Posterior cingulate gyrus (tissue), 11 donors: ENCODE measurements at places on chromosomes 1 and 21.

- DNase-seq = no peak
Observed at GRCh38 chr1:231028682-231029081, 11.4 kb downstream of the FAM89A start.

GRCh38 chr1:78075621-78076020 is 29.9 kb downstream of the GIPC2 start:
- no peak for DNase-seq

GRCh38 chr1:107378866-107379265 is 238.0 kb downstream of the NTNG1 start:
- DNase-seq = no peak

DNA sequence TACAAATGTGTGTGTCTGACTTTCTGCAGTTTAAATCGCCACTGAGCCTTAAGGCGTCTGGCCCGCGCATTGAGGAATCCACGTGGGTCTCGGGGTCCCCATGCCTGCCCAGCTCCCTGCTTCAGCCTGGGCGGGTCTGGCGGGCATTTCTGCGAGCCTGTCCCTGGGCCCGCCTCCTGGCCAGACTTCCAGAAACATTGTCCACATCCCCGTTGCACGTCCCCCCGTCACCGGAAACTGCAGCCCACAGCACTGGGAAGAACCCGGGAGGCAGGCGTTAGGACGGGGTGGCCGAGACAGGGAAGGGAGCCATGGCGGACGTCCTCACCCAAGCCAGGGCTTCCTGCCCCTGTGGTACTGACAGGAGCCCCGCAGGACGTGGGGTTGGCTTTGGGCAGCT is 113.1 kb upstream of the COL6A1 start:
- DNase-seq = no peak

DNA sequence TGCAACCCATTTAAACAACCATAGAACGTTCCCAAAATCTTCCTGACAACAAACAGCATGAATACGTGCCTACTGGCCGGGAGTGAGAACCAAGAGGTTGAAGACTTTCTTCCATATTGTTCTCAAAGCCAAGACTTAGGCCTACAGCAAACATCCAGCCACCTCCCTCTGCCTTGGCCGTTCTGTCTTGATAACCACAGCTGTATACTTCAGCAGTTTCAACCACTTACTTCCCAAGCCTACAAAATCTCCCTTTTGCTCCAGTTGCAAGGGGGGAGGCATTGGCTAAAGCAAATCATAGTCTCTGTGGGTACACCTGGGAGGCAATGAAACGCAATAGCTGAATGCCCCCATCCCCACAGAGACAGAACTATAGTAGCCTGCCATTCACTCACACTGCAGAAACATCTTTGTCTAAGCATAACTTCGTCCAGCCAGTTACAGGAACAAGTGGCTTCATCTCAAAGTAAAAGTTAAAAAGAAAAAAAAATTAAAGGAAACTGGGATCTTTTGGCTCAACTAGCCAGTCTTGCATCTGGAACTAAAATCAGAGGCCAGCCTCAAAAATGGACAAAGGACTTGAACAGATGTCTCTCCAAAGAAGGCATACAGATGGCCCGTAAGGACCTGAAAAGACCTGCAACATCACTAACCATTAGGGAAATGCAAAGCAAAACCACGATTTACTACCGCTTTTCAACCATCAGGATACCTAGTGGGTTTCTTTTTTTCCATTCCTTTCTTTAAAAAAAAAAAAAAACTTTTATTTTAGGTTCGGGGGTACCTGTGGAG is 186.0 kb downstream of the PSMG1 start:
- DNase-seq = no peak

DNA sequence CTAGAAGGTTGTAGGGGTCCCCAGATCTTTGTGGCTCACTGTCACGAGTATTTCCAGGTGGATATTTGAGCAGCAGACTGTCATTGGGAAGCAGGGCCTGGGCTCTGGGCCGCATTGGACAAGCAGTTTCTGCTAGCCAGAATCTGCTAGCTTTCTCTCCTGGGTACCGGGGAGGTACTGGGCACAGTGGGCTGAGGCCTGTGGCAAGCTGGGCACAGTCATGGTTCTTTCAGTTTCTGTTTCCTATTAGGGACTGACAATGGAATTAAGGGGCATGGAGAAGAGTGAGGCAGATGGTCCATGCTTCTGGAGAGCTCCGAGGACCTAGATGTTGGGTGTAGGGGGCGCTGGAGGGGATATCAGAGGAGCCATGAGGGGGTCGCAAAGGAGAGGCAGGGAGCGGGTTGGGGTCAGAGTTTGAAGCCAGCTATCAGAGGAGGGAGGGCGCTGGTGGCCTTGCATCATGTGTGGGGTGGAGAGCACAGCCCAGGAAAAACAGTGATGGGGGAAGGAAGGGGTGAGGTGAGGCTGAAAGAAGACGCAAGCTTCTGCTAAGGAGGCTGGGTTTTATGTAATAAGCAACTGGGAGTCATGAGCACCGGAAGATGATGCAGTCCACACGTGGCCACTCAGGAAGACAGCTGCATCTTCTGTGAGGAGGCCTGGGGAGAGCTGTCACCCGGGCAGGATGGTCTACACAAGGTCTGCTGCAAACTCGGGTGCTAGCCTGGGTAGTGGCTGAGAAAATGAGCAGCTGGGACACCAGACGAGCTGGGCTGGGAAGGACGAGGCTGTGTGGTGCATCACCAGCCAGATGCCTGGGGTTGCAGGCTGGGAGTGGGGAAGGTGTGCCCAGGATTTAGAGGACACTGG is 72.7 kb downstream of the IER5 start:
- no peak for DNase-seq

GRCh38 chr1:16446116-16446515 is 5.6 kb downstream of the NECAP2 start:
- DNase-seq = no peak

GRCh38 chr1:156475568-156476500 is 24.7 kb downstream of the MEF2D start:
- DNase-seq = peak; percentile 94

DNA sequence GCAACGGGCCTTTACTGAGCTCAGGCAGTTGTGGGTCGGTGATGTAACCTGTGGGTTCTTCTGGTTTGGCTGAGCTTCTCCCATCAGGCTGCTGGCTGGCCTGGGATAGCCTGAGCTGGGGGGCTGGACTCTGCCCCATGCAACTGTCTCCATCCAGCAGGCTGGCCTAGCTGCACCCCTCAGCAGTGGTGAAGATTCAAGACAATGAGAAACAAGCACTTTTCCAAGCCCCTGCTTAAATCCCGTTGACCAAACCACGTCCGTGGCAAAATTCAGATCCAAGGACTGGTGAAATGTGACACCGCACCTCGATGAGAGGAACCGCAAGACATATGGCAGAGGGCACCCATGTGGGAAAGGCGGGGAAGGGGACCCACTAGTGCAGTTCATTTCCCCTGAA is 25.6 kb downstream of the PRSS38 start:
- DNase-seq = no peak

DNA sequence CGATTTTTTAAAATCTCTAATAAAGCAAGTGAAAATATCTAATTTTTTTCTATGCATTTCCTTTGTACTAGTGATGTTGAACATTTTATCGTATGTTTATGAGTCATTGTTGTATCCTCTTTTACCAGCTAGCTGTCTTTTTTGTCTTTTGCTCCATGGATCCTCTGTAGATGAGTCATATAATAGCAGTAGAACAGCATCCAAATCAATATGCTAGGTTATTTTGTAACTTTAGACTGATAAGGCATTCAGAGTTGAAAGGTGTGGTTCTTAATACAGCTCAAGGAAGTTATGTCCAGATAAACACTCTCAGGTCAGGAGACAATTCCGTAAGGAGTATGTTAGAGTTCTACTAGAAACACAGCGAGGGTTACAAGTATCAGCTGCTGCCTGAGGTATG is 31.9 kb downstream of the MAP10 start:
- no peak for DNase-seq

DNA sequence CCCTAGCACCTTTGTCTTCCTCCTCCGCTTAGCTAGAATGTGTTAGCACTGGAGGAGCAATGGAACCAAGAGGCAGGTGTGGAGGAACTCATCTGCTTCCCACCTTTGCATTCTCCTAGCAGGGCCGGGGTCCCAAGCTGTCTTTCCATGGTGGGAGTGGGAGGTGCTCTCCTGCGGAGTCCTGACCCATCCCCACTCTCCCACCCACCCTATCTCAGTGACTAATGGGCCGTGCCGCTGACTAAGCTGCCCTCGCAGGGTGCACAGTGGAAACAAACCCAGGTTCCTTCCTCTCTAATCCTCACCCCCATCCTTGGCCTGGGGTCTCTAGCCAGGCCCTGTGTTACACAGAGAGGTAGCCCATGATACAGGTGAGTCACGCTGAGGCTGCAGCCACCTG is 177.5 kb downstream of the HIVEP3 start:
- no peak for DNase-seq
